ENCODE measurements at places on chromosomes 2 and 18.

- DNase-seq, result no peak
Observed at GRCh38 chr2:195601361-195601760, 55.7 kb upstream of the SLC39A10 start.

- no peak for DNase-seq
Observed at GRCh38 chr2:81195017-81195773, 890.6 kb upstream of the LRRTM1 start.

- DNase-seq, result no peak
Observed at GRCh38 chr2:109028277-109028676, 39.3 kb upstream of the EDAR start.

- DNase-seq, result no peak
Observed at GRCh38 chr2:133497270-133497893, 70.9 kb downstream of the NCKAP5 start.

DNA sequence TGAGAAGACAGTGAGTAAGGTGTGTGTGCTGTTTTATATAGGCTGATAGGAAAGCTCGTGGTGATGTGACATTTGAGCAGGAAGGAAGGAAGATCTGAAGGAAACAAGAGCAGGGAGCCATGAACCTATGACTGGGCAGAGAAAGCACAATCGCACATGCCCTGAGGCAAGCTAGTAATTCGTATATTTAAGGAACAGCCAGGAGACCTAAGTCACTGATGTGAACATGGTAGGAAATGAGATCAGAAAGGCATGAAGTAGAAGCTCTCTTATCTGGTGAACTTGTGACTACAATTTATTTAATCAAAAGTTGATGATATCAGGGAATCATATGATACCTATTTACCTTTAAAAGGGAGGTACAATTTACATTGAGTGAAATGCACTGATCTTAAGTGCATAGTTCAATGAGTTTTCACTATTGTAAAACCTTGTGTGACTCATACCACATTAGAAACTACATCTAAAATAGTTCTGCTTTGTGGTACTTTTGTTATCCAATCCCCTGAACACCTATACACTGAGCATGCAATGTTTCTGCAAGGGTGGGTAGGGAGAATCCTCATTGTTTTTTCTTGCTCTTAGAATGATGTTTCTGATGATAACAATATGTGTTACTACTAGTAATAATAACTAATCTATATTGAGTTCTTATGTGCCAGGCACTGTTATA, 67.5 kb downstream of the GALNT13 start:
- no peak for DNase-seq

DNA sequence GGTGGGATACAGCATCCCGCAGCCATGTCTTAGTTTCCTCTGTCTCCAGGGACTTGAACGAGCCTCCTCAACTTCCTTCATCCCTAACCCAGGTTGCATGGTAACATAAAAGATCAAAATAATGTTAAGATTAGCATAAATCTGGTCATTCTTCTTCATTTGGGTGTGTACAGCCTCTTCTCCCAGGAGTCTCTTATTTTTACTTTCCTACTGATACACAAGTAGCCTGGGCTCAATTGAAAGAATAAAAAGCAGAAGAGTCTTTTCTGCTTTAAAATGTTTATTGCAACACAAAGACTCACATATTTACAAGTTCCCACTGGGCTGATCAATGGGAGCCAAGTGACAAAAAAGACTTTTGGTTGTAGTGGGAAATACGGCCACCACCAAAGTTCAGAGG, 137.9 kb upstream of the PID1 start:
- DNase-seq, result no peak

DNA sequence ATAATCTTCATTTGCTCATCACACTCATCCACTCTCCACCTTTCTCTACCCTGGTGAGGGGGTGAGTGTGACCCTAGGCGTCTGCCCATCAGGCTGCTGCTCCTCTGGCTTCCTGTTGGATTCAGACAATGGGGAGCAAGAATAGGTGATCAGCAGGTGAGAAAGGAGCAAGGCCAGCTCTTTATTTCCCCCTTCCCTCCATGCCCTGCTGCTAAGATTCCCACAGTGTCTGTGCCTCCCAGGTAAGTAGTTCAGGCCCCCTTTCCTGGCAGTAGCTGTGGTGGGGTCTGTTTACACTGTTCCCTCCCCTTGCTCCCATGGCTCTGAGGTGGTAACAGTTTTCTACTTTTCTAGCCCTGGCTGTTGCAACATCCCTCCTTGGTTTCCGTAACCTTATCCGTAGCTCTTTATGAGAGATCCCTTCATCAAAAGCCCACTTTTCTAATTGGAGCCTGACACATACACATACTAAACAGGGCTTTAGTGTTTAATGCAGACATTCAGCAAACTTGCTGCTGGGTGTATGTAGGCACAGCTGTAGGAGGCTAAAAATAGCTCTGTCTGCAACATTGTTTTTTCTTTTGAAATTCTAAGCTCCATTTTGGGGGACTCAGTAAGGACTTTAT, 27.5 kb downstream of the MAP2 start:
- no peak for DNase-seq

GRCh38 chr2:102217032-102217431, 30.2 kb downstream of the IL1RL2 start:
- no peak for DNase-seq

DNA sequence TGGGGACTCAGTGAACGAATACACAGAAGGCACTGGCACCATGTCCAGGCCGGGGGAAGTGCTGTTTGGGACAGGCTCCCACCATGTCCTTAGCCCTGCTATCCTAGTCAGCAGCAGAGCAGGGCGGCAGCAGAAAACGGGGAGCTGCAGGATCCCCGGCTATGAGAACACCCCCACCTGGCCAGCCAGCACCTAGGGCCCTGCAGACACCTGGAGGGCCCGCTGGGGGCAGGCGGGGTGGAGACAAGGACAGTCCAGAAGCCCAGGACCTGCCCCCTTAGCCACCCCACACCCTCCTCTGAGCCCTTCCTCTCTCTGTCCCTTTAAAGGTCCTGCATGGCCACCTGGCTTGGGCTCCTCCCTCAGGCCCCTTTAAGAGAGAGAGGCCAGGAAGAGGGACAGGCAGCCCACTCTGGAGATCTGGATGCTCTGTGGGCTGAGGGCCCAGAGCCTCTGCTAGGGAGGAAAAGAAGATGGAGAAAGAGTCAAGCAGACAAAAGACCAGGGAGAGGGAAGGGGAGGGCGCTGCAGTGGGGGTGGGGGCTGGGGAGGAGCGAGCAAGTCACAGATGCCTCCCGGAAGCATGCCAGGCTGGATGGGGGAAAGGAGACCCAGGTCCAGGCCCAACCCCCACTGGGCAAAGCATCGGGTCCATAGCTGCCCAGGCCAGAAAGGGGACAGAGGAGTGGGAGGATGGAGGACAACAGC, 48.6 kb downstream of the BIN1 start:
- DNase-seq, result no peak

DNA sequence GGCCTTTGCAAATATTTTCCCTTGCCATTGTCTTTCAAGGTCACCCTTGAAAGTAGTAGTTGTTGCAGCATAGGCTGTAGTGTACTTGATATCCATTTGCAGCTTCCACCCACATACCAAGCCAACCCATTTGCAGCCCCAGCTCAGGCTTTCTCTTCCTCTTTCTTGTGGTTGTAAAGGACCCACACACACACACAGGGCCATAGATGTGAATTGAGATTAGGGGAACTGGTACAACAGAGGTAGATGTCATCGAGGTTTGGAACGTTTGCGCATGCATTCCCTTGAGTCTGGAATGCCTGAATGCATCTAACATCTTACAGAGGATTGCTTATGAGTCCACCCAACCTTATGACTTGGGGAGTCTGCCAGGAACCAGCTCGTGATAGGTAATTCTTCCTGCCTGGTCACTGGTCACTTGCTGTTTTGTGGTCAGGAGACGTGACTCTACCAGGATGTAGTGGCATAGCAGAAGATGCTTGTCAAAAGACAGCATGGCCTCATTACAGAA, 91.9 kb downstream of the MRPS9 start:
- DNase-seq, result no peak

DNA sequence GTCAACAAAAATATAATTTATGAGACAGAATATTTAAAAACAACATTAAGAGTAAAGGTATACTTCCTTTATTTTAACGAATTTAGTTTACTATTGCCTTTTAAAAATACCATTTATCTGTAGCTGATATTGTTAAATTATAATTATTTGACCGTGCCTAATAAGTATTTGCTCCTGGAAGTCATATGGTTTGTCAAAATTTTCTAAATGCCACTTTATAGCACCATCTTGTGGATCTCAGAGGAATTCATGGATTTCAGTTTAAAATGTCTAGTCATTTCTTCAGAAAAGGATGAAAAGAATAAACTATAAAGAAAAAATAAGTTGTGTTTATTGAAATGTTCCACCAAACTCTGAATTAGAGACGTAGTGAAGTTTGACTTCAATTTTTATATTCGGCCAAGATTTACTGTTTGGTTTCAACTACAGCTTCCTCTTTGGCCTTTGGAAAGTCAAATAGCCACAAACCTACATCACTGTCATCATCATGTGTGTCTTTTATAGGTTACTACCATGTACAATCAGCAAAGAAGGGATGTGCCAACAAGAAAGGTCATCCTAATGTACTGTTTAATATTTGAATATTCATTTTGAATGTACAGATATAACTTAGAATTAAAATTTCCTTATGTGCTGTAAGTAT, 10.3 kb upstream of the FTCDNL1 start:
- DNase-seq, result no peak

- no peak for DNase-seq
Observed at GRCh38 chr2:238448031-238448955, 21.6 kb downstream of the ASB1 start.

- DNase-seq, result no peak
Observed at GRCh38 chr2:113255140-113256070, 23.3 kb downstream of the PAX8 start.

GRCh38 chr2:119282996-119283511, 59.4 kb downstream of the STEAP3 start:
- DNase-seq, result no peak

DNA sequence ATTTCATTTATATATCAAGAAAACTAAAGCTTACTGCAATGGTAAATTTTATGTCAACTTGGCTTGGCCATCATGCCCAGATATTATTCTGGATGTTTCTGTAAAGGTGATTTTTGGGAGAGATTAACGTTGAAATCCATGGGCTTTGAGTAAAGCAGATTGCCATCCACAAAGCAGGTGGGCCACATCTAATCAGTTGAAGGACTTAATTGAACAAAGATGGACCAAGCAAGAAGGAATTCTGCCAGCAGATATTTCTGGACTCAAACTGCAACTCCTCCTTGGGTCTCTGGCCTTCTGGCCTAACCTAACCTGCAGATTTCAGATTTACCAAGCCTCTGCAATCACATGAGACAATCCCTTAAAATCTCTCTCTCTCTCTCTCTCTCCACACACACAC, 77.8 kb downstream of the GYPC start:
- DNase-seq, result no peak

GRCh38 chr18:56307354-56308170, 330.8 kb downstream of the TXNL1 start:
- no peak for DNase-seq

DNA sequence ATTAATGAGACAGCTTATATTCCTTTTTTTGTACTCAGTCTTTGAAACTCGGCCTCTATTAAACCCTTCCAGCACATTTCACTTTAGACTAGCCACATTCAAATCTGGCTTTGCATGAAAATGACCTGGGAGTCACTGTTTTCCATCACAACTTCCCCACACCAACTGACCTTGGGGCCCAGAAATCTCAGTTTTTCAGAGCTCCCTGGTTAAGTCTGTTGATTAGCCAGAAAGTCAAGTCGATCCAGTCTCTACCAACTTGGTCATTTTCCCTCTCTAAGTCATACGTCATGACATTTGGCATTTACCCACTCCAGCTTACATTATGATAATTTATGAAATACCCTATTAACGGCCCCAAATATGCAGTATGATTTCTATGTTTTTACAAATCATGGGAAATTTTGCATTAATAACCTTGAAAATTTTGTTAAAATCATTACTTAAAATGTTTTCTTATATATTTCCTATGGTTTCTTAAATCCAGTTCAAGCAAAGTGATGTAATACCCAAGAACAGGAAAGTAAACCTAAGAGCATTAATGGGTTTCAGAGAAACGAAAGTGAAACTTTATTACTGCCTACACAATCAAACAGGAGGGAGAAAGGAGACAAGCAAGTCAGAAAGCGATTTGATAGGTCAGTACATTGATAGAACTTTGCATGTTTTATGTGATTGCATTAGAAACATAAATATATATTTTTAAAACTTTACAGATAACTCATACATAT, 77.1 kb downstream of the SPATS2L start:
- no peak for DNase-seq

- no peak for DNase-seq
Observed at GRCh38 chr2:181190711-181191110, 210.3 kb downstream of the UBE2E3 start.

DNA sequence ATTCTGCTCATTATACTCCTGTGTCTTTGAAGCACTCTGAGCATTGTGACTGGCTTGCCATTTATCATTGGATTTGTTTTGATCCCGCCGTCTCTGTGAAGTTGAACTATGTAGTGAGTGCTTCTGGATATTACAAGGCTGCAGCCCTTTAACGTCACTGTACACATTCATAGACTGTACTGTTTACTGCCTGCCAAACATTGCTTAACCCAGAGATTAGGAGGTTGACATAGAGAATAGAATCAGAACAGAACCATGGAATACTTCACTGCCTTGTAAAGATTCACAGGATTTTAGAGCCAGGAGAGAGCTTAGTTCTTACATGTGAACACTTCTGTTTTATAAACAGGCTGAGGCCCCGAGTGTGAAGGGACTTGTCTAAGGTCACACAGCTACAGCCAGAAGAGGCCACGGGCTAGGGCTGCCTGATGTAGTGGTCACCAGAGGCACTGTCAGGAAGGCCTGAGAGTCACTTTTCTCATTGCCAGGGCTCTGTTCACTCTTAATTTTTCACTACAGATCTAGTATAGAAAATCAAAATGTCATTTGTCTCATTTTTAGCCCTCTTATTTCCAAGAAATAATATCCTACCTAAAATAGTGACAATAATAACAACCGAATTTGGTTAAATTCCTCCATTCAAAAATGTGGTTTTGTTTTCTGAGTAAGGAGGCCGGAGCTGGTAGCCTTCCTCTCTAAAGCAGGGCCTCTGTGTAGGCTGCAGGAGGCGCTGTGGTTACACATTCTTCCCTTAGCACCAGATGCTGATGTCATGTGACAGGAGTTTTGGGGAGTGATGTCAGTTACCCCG, 87.9 kb downstream of the UGGT1 start:
- no peak for DNase-seq

DNA sequence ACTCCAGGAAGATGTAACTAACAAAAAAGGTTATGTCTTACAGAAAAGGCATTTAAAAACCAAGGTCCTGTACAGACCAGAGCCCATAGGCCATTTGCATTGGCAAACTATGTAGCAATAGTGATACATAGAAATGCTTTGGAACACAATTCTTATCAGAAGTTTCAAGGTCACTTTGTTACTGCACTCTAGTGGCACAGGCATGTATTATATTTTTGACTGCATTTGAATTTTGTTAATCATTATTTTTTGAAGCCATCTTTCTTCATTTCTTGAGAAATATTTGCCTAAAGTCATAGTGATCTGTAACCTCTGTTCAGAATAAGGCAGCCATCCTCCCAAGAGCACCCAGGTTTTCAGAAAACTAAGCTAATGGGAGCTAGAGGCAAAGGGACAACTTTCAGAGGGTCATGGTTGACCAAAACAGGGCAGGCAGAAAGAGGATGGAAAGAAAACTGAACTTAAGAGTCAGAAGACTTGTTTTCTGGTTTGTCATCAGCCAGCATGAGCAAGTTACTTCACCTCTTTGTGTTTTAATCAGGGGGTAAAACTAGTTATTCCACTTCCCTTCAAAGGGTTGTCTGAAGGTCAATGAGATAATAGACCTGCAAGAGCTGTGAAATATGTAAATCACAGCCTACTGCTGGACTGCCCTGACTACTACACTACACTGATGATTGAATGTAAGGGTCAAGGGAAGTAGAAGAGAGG, 41.5 kb downstream of the SLC38A11 start:
- DNase-seq, result no peak

GRCh38 chr2:180959787-180960186, 20.6 kb upstream of the UBE2E3 start:
- no peak for DNase-seq

Data from right forelimb (tissue), 1 donor.